ENCODE measurements at places on chromosomes 7 and 10. TPM values are rescaled to one million over a fixed set of nuclear protein-coding genes. Genes with fewer than 3 reads are reported as not detected.

Gene ATOH7
- total RNA-seq: not detected

Gene NXPH1
- not detected for total RNA-seq

Gene SCART1
- 1.6 TPM for total RNA-seq

Gene SFXN2
- 2.3 TPM for total RNA-seq

Gene SPDYE6
- total RNA-seq: not detected

Gene GLI3
- total RNA-seq: 7.0 TPM

Gene PDK4
- 0.72 TPM for total RNA-seq

Gene HOXA3
- total RNA-seq: 3.5 TPM

Gene VWDE
- total RNA-seq: 0.09 TPM

Gene MMD2
- total RNA-seq: not detected

Gene C7orf33
- total RNA-seq: not detected

Gene CLCN1
- 0.16 TPM for total RNA-seq

Gene KCTD7
- 10.6 TPM for total RNA-seq
